Effector memory CD4-positive, alpha-beta T cell (primary cell): ENCODE measurements at places on chromosomes 16 and 17.

DNA sequence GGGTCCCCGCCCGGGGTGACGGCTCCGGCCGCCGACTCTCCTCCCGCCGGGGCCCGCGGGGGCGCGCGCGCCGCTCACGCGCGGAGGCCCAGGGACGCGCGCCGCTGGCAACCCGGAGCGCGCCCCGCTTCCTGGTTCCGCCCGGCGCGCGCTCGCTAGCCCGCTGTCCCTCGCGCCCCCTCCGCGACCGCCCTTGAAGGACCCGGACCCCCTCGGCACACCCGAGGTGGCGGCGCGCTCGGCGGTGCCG lies at the start of gene STAT5B:
TSS of gene STAT5B (minus strand) at position 33 of the 250 bp plus-strand sequence. CDS start 44,264 bp downstream, outside the sequence.
- H3K36me3 ChIP-seq = no peaks in the 10 kb centered on the region
- peak; percentile 45 for DNase-seq

GRCh38 chr16:21203155-21203797 lies 8.1 kb downstream of the ZP2 start:
- H3K27me3 ChIP-seq = no peaks in the 10 kb centered on the region
- no peaks in the 10 kb centered on the region for H3K36me3 ChIP-seq
- no peaks in the 10 kb centered on the region for H3K4me1 ChIP-seq
- no peak overlapping the region for H3K27ac ChIP-seq
- no peak for DNase-seq

- H3K36me3 ChIP-seq = no peaks in the 10 kb centered on the region
- no peak for DNase-seq
- no peaks in the 10 kb centered on the region for H3K4me1 ChIP-seq
- no peak overlapping the region for H3K27ac ChIP-seq
- H3K27me3 ChIP-seq = peaks cover 12% of the 10 kb centered on the region
- H3K4me3 ChIP-seq = no peak overlapping the region
Observed at GRCh38 chr17:179066-179432, 2.4 kb downstream of the DOC2B start.

GRCh38 chr17:74968361-74968780 lies 4.2 kb downstream of the HID1 start:
- no peaks in the 10 kb centered on the region for H3K36me3 ChIP-seq
- DNase-seq = no peak

DNA sequence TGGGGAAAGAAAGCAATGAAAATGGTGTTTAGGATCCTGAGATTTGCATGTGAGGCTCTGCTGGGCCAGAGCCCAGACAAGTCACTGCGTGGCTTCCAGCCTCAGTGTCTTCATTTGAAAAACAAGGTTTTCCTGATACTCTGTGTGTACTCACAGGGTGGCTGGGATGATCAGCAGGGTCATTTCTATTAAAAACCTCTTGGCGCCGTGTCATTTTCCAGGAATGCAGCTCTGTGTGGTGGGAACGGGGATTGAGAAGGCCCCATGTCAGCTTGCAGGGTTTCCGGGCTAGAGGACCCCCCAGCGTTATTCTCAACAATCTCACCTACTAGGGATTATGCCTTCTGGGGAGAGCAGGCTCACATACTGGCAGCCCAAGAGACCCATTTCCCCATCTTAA lies 73.5 kb downstream of the FOXL1 start:
- H3K4me3 ChIP-seq = no peak overlapping the region
- no peaks in the 10 kb centered on the region for H3K4me1 ChIP-seq
- H3K27me3 ChIP-seq = no peaks in the 10 kb centered on the region
- H3K36me3 ChIP-seq = no peaks in the 10 kb centered on the region

- no peaks in the 10 kb centered on the region for H3K27me3 ChIP-seq
- H3K27ac ChIP-seq = no peak overlapping the region
- no peaks in the 10 kb centered on the region for H3K4me1 ChIP-seq
- no peak for DNase-seq
- peaks cover 71% of the 10 kb centered on the region for H3K36me3 ChIP-seq
Observed at GRCh38 chr17:41910701-41911391, 7.9 kb downstream of the ACLY start.

DNA sequence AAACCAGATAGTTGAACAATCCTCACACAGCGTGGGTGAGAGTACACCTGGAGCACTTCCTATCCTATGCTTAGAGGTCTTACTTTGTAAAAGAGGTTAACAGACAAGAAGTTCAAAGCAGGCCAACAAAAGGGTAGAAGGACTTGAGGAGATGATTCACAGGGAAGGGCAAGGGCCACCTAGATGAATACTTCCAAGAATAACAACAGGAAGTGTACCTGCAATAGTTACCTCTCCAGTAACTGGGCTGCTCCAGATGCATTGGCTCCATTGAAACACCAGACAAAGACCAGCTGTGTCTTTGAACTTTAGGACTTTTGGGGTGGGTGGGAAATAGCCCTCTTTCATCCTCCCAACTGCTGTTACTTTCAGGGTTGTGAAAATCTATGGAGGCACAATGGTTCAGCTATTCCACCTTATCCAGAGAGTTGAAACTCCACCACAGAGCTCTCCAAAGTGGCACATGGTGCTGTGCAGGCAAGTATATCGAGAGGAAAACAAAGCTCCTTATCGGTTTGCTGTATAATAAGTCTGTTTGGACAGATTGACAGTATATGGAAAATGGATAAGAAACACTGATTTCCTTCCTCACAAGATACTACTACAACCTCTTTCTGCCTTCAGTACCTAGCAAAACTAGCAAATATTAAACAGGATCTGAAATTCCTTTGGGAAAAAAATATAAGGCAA lies 22.7 kb downstream of the RNF43 start:
- no peaks in the 10 kb centered on the region for H3K4me1 ChIP-seq
- H3K27me3 ChIP-seq = no peaks in the 10 kb centered on the region
- H3K36me3 ChIP-seq = no peaks in the 10 kb centered on the region
- no peak overlapping the region for H3K4me3 ChIP-seq
- no peak for DNase-seq

DNA sequence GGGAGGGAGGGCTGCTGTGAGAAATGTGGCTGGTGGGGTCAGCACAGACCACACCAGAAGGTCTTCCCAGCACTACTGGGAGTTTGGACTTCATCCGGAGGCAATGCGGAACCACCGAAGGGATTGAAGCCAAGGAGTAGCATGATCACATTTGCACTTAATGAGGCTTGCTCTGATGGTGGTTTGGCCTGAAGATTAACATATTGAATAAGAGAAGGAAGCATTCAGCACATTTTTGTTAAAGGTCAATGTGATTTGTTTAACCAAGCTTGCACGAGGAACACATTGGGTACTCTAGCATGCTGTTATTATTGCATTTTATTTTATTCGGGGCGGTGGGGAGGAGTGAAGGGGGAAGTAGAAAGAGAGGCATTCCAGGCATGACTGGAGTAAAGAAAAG lies 378.6 kb downstream of the UTP18 start:
- no peaks in the 10 kb centered on the region for H3K27me3 ChIP-seq
- no peak for DNase-seq
- H3K4me3 ChIP-seq = no peak overlapping the region
- H3K4me1 ChIP-seq = no peaks in the 10 kb centered on the region
- no peak overlapping the region for H3K27ac ChIP-seq
- H3K36me3 ChIP-seq = no peaks in the 10 kb centered on the region

DNA sequence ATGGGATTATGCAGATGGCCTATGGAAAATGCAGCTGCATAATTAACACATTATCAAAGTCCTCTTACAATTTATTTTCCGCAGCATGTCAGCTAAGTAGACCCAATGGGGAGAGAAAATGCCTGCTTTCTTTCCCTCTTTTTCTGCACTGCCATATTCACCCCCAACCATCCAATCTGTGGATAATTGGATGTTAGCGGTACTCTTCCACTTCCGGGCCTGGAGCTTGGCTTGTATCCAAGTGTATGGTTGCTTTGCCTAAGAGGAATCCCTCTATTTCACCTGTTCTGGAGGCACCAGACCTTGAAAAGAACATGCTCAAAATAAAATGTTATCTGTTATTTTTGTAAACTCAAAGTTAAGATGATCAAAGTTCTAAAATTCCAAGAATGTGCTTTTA lies 41.1 kb upstream of the CACNG3 start:
- H3K4me3 ChIP-seq = no peak overlapping the region
- peaks cover 24% of the 10 kb centered on the region for H3K36me3 ChIP-seq
- DNase-seq = no peak
- no peaks in the 10 kb centered on the region for H3K4me1 ChIP-seq

DNA sequence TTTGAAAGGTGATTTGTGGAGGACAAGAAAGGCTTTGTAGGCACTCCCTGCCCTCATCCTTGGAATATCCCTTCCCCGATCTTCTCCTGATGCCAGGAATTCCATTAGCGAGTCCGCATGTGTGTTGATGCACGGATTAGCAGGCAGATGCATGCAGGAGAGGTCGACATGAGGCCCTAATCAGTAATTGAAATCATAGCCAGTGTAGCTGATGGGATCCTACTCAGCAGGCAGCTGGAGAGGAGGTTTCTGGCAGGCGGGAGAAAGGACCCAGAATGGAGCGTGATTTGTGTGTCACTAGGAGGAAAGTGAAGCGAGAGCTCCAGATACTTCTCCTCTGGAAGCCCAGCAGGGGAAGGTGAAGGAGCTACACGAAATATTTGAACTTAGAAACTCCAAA lies 196.3 kb upstream of the CDH11 start:
- no peak overlapping the region for H3K4me3 ChIP-seq
- no peak for DNase-seq
- no peaks in the 10 kb centered on the region for H3K27me3 ChIP-seq
- H3K27ac ChIP-seq = no peak overlapping the region

- H3K4me3 ChIP-seq = no peak overlapping the region
- H3K36me3 ChIP-seq = no peaks in the 10 kb centered on the region
- H3K27ac ChIP-seq = no peak overlapping the region
- no peak for DNase-seq
Observed at GRCh38 chr16:28935346-28935745, 3.6 kb downstream of the CD19 start.

DNA sequence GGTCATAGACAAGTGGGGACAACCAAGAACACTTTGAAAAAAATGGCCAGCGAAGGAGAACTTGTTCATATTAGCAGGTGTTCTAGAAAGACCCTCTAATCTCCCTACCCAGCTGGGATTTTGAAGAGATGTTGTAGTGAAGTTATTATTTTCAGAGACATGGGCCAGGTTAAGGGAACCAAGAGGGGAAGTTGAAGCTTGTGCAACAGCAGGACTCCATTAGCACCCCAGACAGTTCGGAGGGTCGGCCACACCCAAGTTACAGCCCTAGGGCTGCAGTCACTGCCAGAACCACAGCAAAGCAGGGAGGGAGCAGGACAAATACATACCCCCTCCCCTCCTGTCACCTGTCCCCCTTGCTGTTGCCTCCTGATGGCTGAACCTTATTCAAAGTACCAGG lies 42.3 kb downstream of the WSB1 start:
- no peak overlapping the region for H3K27ac ChIP-seq
- H3K4me3 ChIP-seq = no peak overlapping the region
- DNase-seq = no peak
- no peaks in the 10 kb centered on the region for H3K27me3 ChIP-seq
- H3K36me3 ChIP-seq = no peaks in the 10 kb centered on the region
- peaks cover 12% of the 10 kb centered on the region for H3K4me1 ChIP-seq

DNA sequence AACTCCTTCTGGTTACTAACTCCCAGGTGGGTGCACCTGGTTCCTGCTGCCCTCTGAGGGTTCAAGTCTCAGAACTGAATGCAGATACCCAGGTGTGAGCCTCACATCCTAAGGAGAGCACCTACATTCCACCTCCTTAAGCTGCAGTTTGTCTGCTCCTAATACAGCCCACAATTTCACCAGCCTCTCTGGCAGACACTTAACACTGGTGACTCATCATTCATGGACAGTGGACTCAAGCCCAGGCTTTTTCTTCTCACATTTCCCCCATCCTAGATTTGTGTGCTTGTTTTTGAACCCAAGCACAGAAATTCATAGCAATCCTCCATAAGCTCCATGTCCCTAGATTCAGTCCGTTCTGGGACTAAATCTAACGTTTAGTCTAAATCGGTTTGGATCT lies 7.0 kb upstream of the MAF start:
- DNase-seq = no peak
- H3K4me3 ChIP-seq = no peak overlapping the region
- H3K27ac ChIP-seq = no peak overlapping the region
- no peaks in the 10 kb centered on the region for H3K36me3 ChIP-seq
- H3K27me3 ChIP-seq = no peaks in the 10 kb centered on the region

- no peak for DNase-seq
- H3K27ac ChIP-seq = no peak overlapping the region
- H3K4me3 ChIP-seq = peak overlapping the region; percentile 22
- H3K36me3 ChIP-seq = no peaks in the 10 kb centered on the region
- no peaks in the 10 kb centered on the region for H3K27me3 ChIP-seq
Observed at GRCh38 chr17:83079766-83080578, 563 bp downstream of the METRNL start.

DNA sequence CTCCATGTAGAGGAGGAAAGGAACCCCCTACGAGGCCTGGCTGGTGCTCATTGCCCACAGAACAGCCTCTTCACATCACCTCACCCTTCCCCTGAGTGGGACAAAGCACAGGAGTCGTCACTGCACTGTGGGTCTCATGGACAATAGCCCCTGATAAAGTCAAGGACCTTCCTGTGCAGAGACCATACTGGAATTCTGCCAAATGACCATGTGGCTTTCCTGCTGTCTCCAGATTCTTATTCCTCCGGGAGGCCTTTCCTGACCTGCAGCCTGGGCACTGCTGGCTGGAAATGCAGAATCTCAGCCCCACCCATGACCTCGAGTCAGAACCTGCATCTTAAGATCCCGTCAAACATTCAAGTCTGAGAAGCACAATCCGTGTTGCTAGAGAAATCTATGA lies 60.5 kb upstream of the ERN1 start:
- no peak for DNase-seq
- H3K27ac ChIP-seq = no peak overlapping the region
- H3K36me3 ChIP-seq = peaks cover 9% of the 10 kb centered on the region
- no peaks in the 10 kb centered on the region for H3K27me3 ChIP-seq
- H3K4me3 ChIP-seq = no peak overlapping the region

GRCh38 chr16:674968-675883 lies at the start of gene RHBDL1:
TSS of gene RHBDL1 (plus strand) at chr16:675671. CDS start at chr16:675791, 120 bp downstream.
- H3K4me1 ChIP-seq = peaks cover 27% of the 10 kb centered on the region
- H3K36me3 ChIP-seq = peaks cover 37% of the 10 kb centered on the region
- H3K4me3 ChIP-seq = no peak within 1 kb of the TSS
- H3K27me3 ChIP-seq = no peaks in the 10 kb centered on the region
- no peak for DNase-seq

DNA sequence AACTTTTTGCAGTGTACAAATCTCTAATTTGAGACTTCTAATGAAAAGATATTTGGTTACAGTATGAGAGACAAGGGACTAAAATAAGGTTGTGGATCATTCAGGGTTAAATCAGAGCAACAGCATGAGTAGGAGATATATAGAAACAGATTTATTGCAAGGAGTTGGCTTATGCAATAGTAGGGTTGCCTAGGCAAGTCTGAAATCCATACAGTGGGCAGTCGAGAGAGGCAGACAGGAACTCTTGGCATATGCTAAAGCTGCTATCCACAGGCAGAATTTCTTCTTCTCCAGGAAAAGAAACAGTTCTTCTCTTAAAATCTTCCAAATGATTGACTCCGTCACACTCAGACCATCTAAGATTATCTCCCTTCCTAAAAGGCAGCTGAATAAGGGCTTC lies 500.8 kb downstream of the MAF start:
- H3K4me3 ChIP-seq = no peak overlapping the region
- H3K27ac ChIP-seq = no peak overlapping the region
- H3K4me1 ChIP-seq = no peaks in the 10 kb centered on the region

- H3K27me3 ChIP-seq = peaks cover 3% of the 10 kb centered on the region
- no peak overlapping the region for H3K4me3 ChIP-seq
- no peaks in the 10 kb centered on the region for H3K4me1 ChIP-seq
- no peaks in the 10 kb centered on the region for H3K36me3 ChIP-seq
Observed at GRCh38 chr17:46832945-46833839, 14.7 kb upstream of the WNT3 start.
